ENCODE measurements at places on chromosomes 3 and 15.

DNA sequence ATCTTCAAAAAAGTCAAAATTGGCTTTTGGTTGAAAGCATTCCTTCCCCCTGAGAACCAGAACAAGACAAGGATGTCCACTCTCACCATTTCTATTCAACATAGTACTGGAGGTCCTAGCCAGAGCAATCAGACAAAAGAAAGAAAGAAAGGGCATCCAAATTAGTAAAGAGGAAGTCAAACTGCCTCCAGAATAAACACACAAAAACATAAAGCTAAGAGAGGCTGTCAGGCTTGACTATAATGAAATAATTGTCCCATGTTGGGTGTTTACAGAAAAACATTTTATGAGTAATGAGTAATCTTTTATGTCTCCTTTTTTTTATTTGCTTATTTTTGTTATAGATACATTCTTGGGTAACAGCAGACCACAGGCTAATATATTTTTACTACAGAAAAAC is 18.3 kb upstream of the FAM240A start:
- no peak for DNase-seq

DNA sequence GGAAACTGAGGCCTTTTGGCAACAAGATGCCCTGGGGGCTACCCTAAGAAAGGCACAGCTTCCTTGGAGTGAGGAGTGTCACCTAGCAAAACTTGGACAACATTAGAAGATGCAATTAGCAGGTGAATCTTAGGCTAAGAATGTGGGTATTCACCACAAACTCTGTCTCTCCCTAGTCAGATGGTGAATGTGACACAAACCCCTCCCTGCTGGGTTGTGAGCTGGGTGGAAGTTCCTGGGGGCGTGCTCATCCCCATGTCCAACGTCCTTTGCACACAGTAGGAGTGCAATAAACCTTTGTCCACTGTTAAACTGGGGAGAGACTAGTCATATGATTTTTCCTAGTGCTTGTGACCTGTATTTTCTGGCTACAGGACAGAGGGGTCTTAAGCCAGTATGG is 67.1 kb upstream of the SH3GL3 start:
- no peak for DNase-seq

DNA sequence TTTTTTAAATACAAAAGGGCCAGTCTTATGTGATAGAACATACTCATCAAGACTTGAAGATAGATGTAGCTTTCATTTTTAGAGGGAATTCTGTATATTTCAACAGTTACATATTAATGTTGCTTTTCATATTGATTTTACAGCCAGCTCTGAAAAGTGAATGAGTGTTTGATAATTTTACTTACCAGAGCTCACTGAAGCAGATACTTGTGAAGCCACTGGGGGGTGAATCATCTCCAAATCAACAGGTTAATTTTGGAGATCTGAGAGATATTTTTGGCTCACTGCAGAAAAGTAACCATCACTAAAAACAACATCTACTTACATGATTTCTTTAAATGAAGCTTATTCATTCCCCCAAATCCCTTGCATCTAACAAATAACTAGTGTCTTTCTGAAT is 24.7 kb downstream of the TNFAIP8L3 start:
- no peak for DNase-seq

DNA sequence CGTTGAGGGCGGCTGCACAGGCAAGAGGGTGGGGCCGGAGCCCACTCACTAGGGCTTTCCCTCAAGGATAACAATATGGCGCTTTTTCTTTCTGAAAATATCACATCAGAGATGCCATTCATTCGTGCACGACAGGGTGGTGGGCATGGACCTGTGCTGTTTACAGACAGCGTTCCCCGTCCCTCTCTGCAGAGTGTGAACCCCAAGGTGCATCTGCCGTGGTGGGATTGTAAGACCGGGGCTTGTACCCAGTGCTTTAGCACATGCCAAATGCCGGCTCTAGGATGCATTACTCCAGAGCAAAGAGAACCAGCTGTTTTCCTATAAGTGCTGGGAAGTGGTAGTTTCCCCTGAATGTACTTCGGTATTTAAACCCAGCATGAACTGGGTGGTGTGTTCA is 37.0 kb downstream of the CHDH start:
- no peak for DNase-seq

DNA sequence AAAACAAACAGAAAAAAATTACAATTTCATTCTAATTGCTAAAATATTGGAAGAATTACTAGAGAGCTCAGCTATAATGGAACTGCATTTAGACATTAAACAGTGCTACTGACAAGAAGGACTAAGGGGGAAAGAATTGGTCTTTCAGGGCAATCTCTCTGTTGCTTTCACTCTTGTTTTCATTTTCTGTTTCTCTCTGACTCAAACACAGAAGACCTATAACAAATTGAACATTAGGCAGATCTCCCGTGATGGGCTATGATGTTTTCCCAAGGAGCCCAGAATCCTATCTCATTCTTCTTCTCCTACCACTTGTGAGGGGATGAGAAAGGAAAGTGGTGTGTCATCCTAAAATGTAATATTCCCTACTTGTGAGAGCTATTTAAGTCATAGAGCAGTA is 358.0 kb upstream of the TGFBR2 start:
- no peak for DNase-seq

DNA sequence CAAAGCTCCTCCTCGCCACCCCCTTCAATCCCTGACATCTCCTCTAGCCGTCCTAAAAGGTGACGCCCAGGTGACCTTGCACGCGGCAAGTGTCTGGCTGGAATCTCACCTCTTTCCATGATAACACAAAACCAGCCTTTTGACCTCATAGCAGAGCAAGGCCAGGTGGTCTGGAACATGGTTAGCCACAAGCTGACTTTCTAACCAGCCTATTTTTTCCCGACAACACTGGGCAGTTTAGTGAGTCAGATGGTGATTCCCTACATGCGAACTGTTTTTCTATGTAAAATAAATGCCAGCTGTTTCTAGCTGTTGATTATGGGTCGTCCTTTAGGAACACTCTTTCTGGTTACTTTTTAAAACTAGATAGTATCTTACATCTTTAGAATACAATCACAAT is 243.0 kb downstream of the CD47 start:
- no peak for DNase-seq

- DNase-seq, result no peak
Observed at GRCh38 chr3:85090495-85090894, 131.7 kb downstream of the CADM2 start.

DNA sequence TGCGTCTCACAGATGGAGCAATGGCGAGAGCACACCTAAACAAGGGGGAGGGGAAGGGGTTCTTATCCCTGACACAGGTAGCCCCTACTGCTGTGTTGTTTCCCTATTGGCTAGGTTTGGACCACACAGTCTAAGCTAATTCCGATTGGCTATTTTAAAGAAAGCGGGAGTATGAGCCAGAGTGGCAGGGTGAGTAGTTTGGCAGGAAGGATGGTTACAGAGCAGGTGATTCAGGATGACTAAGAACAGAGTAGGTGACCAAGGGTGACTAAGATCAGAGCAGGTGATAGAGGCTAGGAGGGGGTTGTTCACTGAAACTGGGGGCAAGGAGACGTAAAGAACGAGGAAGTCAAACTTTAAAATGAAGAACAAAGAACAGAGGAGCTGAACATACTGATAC is 511.8 kb downstream of the EDEM1 start:
- DNase-seq, result no peak

GRCh38 chr15:45773149-45773548 is 138.3 kb downstream of the SQOR start:
- DNase-seq, result no peak

- DNase-seq, result no peak
Observed at GRCh38 chr3:12670365-12671119, 6.6 kb upstream of the RAF1 start.

DNA sequence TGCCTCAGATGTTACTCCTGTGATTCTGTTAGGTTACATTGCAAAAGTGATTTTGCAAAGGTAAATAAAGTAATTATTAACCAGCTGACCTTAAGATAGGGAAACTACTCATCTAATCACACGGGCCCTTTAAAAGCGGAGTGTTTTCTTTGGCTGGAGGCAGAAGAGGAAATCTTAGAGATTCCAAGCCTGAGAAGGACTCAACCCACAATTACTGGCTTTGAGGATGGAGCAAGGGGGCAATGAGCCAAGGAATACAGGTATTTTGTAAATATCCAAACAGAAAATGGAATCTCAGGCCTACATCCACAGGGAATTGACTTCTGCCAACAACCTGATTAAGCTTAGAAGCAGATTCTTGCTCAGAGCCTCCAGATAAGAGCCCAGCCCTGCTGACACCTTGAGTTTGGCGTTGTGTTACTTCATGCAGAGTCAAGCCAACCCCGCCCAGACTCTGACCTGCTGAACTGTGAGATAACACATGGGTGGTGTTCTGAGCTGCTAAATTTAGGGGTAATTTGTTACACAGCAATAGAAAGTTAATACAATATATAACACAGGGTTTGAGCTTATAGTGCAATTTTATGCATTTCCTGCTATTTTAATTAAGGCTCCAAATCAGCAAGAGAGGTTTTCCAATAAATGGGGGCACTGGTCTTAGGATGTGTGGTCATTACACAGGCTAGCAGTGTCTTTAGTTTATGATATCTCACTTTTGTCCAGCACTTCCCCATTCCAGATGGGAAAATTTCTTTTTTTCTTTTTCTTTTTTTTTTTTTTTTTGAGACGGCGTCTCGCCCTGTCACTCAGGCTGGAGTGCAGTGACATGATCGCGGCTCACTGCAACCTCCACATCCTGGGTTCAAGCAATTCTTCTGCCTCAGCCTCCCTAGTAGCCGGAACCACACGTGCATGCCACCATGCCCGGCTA is 19.5 kb downstream of the NFKBIZ start:
- no peak for DNase-seq

DNA sequence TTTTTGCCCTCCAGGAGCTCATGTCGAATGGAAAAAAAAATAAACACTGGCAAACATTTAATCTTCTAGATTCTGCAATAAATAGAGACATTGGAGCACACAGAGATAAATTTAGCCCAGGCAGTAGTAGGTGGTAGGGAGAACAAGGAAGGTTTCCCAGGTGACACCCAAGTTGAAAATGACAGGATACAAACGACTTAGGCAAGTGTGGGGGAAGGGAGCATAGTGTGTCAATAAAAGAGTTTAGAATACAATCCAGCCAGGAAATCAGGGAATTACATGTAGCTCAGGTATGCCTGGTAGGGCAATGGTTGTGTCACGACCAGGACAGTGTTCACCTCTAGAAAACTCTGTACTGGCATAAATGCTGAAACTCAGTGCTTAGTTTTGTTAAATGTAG is 364.6 kb upstream of the AGTR1 start:
- DNase-seq, result no peak

- DNase-seq, result peak; percentile 56
Observed at GRCh38 chr3:83873550-83873949, 1085.2 kb upstream of the CADM2 start.

GRCh38 chr15:93899817-93900216 is 331.5 kb upstream of the MCTP2 start:
- DNase-seq, result no peak

- DNase-seq, result no peak
Observed at GRCh38 chr3:191499307-191500080, 38.5 kb downstream of the PYDC2 start.

DNA sequence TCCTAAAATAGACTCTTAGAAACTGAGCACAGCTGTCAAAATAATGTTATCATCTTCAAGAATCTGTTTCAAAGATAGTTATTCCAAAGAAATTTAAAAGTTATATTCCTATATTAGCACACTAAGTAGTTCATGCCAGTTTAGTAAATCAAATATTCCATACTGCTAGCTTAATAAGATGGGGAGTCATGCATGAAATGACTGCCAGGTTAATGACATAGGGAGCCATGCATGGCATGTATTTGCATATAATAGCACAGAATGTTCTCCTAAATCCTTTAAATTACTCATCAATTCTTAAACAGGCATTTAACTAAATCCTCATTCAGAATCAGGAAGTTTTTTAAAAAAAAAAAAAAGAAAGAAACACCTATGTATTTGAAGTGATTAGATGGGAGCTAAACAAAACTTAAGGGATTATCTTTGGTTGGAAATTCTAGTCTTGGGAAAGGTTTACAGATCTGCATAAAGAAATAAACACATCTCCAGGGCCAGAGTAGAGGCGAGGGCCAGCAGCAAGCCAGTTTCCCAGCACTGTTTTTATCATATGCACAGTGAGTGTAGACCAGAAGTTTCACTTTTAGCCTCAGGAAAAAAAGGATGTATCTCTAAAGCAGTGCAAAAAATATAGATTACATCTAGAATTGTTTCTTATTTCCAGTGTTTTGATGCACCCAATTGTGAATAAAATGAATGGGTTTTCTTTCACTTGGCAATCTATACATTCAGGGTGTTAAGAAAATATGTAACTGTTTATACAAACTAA is 366.4 kb upstream of the AGTR1 start:
- no peak for DNase-seq

- no peak for DNase-seq
Observed at GRCh38 chr3:192857260-192857661, 60.4 kb downstream of the MB21D2 start.

- DNase-seq, result no peak
Observed at GRCh38 chr3:134838599-134838998, 43.5 kb downstream of the EPHB1 start.

GRCh38 chr15:70495991-70496599 is 267.3 kb downstream of the UACA start:
- DNase-seq, result no peak

DNA sequence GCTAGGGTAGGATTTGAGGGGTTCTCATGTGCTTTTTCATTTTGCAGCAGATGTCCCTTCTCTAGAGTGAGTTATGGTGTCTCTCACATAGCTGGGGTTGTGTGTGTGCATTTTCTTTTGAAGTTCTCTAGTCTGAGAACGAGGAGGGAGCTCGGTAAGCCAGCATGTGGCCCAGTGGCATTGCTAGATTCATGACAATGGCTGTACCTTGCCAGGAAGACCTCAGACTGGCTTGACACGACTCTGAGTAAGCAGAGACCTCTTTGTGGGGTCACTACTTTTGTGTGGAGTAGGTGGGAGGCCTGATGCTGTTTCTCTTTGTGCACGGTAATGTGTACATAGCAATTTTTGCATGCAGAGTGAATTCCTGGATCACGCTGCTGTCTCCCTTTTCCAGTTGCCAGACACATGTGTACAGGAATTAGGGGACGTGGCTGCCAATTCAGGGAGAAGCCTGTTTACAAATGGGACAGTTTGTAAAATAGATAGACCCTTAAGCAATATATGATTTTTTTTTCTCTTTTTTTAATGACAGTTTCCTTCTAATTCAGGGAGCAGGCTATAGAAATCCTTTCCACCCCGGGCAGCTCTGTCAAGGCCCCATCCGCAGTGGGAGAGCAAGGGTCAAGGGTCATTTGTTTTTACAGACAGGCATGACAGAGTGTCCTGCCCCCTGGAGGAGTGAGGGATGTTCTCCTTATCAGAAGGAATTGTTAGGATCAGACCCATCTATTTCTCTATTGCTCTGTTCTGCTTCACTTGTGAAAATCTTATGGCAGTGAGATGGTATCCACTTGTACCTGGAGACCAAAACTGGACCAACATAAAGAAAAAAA is 4.6 kb downstream of the CACNA1D start:
- no peak for DNase-seq

DNA sequence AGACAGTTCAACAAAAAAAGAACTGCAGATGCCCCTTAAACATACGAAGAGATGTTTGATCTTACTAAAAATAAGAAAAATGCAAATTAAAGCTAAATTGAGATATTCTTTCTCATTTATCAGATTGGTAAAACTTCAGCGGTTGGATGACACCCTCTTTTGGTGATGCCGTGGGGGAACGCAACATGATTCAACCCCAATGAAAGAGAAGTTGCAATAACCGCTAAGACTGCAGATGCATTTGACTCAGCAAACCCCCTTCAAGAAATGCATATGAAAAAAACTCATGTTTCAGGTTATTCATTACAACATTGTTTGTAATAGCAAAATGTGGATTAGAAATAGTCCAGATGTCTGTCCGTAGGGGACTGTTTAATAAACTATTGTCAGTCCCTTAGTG is 3.6 kb downstream of the KLHL6 start:
- peak; percentile 62 for DNase-seq

- no peak for DNase-seq
Observed at GRCh38 chr3:146465693-146466465, 3.5 kb downstream of the PLSCR2 start.
